Stimulated activated CD4-positive, alpha-beta T cell treated with anti-CD3 and anti-CD28 coated beads, Interleukin-2, amount 100 ng/mL, for 24 hours (primary cell): ENCODE measurements at places on chromosomes 2 and 18.
A peak's percentile ranks its signal among the peaks of the same experiment; 100 is the strongest.

- DNase-seq = no peak
Measured at GRCh38 chr2:195477248-195477995, 179.6 kb upstream of the SLC39A10 start.

GRCh38 chr2:45315861-45316260 is 295.2 kb downstream of the SRBD1 start:
- no peak for DNase-seq

DNA sequence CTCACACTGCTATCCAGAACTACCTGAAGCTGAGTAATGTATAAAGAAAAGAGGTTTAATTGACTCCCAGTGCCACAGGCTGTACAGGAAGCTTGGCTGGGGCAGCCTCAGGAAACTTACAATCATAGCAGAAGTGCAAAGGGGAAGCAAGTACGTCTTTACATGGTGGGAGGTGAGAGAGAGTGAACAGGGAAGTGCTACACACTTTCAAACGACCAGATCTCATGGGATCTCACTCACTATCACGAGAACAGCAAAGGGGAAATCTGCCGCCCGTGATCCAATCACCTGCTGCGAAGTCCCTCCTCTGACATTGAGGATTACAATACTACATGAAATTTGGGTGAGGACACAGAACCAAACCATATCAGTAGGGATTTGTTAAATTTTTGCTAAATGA is 150.4 kb upstream of the NXPH2 start:
- no peak for DNase-seq

DNA sequence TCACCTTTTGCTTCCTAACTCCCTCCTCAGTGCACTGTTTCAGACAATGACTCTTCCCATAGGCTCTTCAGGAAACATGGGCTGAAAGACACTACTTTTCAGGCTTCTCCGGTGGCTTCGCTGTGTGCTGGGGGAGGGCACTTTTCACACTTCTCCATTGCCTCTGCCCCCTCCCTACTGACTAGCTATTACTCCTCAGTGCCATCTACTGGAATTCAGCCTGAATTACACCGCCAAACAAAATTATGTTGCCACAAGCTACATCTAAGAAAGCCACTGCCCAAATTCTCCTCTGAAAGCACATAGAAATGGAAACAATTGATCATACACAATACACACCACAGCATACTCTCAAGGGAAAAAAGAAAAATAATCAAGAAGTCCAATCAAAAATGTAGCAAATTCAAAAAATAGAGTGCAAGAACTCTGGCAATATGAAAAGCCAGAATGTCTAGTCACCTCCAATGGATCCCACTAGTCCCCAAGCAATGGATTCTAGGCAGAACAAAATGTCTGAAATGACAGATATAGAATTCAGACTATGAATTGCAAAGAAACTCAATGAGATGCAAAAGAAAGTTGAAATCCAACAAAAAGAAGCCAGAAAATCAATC is 1139.4 kb upstream of the GYPC start:
- no peak for DNase-seq

DNA sequence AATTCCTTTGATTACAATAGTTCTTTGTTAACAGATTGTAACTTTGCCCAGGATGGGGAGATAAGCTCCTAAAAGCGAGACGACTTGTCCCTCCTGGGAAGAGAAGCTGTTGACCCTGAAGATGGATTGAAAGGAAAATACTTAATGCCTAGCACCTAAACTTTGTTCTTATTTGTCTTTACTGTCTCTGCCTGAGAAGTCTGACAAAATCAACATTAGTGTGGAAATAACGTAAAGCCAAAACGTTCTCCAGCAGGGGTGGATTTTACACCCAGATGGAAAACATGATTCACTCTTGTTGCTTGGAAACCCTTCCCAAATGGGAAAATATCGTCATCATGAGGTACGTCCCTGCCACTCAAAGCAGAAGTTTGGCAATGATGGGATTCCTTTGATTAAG is 450.1 kb downstream of the SLC4A3 start:
- DNase-seq = no peak

GRCh38 chr2:16107246-16107645 is 166.9 kb downstream of the MYCN start:
- no peak for DNase-seq

GRCh38 chr2:102185347-102185746 is 1.5 kb upstream of the IL1RL2 start:
- peak; percentile 29 for DNase-seq

DNA sequence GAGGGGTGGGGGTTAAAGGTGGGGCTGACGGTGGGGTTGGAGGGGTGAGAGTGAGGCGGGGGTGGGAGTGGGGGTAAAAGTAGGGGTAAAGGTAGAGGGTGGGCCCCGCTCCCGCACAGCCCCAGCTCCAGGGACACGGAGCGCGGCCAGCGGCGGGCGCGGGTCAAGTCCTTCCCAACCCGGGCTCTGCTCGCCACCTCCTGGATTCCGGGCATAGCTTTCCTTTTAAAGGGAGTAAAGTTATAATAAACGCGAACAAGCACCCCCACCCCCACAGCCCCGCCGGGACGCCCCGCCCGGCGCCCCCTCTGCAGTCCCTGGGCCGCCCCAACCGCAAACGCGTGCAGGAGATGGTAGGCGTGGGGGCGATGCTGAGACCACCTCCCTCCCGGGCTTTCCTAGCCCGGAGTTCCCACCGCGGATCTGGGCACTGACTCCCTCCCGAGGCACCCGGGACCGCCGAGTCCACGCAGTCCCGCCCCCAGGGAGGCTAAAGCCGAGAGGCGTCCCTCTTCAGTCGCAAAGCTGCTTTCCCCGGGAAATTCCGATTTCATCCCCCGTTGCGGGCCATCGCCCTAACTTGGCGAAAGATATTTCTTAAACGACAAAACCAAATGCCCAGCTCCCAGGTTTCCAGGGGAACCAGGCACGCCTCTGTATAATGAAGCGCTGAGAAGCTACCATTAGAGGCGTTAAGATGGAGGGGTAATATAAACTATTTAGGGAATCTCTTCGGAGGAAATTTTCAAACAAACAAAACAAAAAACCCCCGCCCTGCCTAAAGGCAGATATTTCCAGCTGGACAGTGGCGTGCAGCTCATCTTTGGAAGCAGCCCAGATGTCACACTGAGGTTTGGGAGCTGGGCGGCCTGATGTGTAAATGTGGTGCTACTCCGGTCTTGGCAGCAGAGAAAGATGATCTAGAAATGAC is at the start of gene LIMS2:
Gene LIMS2, minus strand, starts transcription at position 200 of the 931 bp plus-strand sequence. CDS start 506 bp downstream, outside the sequence.
- peak; percentile 10 for DNase-seq

GRCh38 chr2:183079139-183079775 is 710 bp downstream of the DUSP19 start:
- no peak for DNase-seq

DNA sequence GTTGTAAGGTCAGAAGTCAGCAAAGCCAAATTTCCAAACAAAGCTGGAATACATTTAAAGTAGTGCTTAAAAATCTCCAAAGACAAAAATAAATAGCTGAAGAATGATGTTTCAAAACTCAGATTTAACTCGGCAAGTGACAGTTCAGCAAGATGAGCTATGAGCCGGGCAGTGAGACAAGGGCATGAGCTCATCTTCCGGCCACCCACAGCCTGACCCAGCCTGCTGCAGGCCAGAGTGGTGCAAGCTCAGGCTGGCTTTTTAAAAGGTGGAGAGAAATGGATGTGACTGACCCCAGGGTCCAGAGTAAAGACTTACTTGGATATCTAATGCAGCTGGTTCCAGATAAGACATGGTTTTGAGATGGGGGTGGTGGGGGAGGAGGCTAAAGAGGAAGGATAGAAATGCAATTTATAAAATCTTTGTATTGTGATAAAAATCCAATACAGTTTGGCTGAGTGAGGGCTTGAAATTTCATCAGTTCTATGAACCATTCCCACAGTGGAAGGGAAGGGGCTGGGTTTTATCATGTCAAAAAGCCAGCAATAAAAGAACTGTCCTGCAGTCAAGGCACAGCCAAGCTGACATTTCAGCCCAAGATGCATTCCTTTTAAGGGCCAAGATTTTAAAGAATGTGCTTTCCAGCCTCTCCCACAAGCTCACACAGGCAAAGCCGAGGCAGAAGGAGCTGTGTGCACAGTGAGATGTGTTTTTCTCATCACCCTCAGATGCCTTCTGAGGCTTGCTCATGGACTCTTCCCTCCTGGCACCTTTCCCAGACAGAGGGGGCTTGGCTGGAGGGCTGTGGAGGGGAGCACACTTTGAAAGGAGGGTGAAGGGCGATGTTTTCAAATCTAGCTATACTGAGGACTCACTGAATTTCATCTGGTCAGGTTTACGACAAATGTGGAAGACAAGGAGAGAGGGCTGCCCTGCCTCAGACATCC is 97.9 kb upstream of the KLHL29 start:
- no peak for DNase-seq

DNA sequence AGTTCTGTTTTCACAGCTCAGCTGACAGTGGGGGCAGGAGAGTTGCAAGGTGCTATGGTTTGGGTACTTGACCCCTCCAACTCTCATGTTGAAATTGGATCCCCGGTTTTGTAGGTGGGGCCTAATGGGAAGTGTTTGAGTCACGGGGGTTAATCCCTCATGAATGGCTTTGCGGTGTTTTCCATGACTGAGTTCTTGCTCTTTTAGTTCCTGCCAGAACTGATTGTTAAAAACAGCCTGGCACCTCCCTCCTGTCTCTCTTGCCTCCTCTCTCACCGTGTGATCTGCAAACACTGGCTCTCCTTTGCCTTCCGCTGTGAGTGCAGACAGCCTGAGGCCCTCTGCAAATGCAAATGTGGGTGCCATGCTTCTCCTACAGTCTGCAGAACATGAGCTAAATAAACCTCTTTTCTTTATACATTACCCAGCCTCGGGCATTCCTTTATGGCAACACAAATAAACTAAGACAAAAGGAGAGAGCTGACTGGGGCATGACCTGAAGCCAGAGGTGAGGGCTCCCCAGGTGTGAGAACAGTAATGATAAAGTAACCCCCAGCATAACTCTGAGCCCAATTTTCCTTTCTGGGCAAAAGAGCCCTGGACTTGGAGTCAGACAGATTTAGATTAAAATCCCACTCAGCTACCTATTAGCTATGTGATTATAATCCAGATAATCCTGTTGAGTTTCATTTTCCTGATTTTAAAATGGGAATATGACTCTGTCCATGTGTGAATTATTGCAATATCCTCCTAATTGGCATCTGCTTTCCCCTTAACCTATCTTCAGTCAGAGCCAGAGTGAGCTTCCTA is 64.9 kb upstream of the CAPN13 start:
- no peak for DNase-seq

DNA sequence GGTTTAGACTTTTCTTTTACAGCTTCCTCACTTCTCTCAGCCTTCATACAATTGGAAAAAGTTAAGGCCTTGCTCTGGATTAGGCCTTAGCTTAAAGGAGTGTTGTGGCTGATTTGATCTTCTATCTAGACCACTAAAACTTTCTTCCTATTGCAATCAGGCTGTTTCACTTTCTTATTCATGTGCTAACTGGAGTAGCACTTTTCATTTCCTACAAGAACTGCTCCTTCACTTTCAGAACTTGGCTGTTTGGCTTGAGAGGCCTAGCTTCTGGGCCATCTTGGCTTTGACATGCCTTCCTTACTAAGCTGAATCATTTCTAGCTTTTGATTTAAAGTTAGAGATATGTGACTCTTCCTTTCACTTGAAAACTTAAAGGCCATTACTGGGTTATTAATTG is 114.3 kb downstream of the ARHGEF4 start:
- no peak for DNase-seq

DNA sequence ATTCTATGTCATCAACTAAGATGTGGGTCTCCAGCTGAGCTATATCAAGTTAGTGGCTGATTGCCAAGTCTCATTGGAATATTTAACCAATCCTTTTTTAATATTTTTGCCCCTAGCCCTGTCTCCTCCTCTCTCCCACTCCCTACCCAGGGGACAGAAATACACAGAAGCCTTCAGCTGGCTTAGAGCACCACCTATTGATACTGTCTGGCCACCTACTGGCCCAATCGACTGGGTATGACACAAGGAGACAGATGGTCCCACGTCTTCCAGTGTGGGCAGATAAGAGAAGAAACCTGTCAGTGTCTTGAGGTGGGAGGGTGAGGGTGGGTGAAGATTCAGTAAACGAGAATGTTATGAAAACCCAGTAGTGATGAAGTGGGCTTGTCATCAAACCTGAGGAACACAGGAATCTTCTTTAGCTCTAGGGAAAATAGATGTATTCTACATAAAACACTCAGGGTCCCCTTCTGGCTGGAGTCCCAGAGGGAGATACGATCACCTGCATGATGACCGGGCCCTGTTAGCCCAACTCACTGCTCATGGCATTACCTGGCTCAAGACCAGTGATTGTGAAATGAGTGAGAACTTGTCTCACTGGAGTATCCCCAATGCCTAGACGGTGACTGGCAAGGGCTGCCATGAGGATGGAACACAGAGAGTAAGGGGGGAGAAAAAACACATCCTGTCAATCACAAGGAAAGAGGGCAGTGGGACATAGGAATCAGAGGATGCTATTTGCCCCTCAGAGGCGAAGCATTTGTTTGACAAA is 26.7 kb downstream of the POLR1A start:
- no peak for DNase-seq

GRCh38 chr2:38522754-38523349 is 79.9 kb downstream of the HNRNPLL start:
- DNase-seq = no peak

GRCh38 chr2:25639131-25639530 is 34.2 kb downstream of the DTNB start:
- DNase-seq = no peak

DNA sequence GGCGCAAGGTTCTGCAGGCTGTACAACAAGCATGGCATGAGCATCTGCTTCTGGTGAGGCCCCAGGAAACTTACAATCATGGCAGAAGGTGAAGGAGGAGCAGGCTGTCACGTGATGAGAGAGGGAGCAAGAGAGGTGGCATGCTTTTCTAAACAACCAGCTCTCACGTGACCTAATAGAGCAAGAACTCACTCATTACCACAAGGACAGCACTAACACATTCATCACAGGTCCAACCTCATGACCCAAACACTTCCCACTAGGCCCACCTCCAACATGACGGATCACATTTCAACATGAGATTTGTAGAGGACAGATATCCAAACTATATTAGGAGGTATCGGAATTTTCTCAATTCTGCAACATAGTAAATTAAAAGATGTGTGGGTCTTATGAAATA is 108.8 kb upstream of the DLX2 start:
- DNase-seq = no peak

GRCh38 chr2:199315299-199316179 is 142.2 kb downstream of the SATB2 start:
- no peak for DNase-seq

DNA sequence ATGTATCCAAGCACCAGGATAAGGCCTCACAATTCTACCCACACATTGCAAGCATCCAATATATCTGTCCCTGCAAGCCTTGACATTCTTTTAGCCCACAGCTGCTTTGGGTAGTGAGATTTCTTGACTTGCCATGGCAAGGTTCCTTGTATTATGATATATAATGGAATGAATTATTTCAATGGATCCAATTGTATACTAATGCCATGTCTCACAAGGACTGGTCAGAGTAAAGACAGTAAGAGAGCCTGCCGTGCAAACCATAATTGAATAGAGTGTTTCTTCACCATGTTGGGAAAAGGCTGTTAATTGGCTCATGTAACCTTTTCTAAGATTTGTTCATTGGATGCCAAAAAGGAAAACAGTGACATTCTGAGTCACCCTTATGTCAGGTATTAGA is 64.3 kb upstream of the RBBP8 start:
- no peak for DNase-seq
